ENCODE measurements at places on chromosomes 6 and 20.

- no peak for DNase-seq
Measured at GRCh38 chr6:137830511-137830911, 36.5 kb upstream of the TNFAIP3 start.

- DNase-seq: no peak
Measured at GRCh38 chr20:36676701-36677421, 30.9 kb upstream of the SLA2 start.

- DNase-seq: no peak
Measured at GRCh38 chr6:34204693-34205092, 32.0 kb upstream of the HMGA1 start.

DNA sequence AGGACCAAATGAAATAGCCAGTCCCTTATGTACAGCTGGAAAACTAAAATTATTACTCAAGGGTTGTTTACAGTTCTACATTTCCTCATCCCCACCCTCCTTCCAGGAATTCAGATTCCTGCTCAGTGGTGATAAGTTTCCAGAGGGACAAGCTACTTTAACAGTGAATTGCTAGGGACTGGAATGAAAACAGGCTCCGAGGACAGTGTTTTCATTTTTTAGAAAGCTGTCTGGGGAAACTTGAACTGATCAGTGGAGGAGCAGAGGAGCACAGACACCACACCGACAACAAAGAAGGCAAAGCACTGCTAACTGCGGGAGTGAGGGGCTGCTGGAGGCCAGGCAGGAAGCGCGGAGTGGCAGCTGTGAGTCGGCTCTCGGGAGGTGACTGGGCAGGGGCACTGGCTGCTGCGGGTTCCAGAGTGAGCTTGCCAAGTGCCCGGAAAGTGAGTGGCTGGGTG lies 322.2 kb downstream of the ESR1 start:
- no peak for DNase-seq

- DNase-seq: no peak
Measured at GRCh38 chr20:31689141-31689540, 33.5 kb downstream of the BCL2L1 start.

- no peak for DNase-seq
Measured at GRCh38 chr6:165768961-165769360, 105.9 kb upstream of the PDE10A start.

- DNase-seq: no peak
Measured at GRCh38 chr20:38764567-38765318, 16.5 kb downstream of the ACTR5 start.

DNA sequence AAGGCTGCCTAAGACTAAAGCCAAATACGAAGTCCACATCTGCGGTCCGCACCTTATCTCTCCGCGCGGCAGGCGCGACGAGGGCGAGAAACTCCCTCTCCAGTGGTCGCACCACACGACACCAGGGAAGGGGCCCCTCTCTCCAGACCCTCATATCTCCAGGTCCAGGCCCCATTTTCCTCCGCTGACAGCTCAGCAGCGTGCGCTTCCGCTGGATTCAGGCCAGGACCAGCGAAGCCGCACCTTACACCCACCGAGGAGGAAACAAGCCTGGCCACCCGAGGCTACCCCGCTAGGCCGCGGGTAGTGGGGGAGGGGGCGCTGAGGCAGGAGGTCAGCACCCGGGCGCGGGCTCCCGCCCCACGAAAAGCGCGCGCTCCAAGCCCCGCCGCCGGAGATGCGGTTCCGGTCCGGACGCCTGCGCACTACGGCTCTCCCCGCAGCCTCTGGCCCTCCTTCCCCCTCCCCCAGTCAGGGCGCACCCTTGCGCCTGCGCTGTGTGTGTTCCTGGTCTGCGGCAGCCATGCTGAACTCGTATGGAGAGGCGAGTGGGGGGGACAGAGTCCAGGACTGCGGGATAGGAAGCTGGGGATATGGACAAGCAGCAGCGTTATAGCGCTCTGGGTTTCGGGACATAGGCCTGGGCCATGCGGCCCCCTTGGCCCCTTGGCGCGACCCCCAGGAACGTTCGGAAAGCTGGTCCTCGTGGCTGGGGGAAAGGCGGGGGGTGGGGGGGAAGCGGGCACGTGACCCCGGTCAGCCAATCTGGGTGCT lies at the start of gene BRD2:
Gene BRD2 (plus strand): TSS at position 502 of the 774 bp plus-strand sequence. CDS start 4,305 bp downstream, outside the sequence.
- DNase-seq: peak; percentile 70

- no peak for DNase-seq
Measured at GRCh38 chr20:1435337-1435699, 31.3 kb downstream of the NSFL1C start.

DNA sequence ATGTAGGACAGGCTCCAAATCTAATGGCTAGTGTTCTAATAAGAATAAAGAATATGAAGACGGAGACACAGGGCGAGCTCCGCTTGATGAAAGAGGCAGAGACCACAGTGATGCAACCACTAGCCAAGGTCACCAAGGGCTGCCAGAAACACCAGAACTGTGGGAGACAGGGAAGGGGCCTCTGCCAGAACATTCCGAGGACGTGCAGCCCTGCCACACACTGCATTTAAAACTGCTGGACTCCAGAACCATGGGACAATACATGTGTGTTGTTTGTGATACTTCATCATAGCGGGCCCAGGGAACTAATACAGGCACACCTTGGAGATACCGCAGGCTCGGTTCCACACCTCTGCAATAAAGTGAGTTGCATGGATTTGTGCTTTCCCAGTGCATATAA lies 2.9 kb upstream of the THBS2 start:
- no peak for DNase-seq

DNA sequence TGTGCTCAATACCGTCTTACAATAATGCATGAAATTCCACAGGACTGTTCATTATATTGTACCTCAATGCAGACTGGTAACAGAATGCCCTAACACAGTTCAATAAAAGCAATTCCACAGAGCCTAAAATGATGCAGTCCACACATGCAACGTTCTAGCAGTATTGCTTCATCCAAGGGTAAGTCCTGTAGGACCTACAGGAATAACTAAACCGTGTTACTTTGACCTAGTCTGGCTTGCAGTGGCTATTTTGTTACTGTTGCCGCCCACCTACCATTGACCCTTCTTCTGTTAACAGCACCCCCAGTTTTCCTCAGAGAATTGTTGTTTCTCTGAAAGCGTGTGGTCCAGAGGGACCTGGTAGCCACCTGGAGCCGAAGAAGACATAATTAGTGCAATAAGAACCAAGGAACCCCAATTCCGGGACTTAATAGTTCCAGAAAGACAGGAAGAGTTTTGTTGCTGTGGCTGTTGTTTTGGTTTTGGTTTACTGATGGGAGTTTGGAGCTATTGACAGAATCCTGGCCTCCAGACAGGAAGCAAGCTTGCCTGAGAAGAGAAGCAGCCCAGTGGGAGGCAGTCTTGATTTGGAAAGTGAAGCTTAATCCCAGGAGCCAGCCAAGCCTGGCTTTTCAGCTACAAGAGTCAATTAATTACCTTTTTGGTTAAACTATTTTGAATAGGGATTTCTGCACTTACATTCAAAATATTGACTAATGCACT lies 91.3 kb downstream of the FRK start:
- no peak for DNase-seq

- DNase-seq: no peak
Measured at GRCh38 chr20:31579245-31579644, 25.8 kb upstream of the ID1 start.

- DNase-seq: no peak
Measured at GRCh38 chr6:38282911-38283310, 356.8 kb downstream of the BTBD9 start.

DNA sequence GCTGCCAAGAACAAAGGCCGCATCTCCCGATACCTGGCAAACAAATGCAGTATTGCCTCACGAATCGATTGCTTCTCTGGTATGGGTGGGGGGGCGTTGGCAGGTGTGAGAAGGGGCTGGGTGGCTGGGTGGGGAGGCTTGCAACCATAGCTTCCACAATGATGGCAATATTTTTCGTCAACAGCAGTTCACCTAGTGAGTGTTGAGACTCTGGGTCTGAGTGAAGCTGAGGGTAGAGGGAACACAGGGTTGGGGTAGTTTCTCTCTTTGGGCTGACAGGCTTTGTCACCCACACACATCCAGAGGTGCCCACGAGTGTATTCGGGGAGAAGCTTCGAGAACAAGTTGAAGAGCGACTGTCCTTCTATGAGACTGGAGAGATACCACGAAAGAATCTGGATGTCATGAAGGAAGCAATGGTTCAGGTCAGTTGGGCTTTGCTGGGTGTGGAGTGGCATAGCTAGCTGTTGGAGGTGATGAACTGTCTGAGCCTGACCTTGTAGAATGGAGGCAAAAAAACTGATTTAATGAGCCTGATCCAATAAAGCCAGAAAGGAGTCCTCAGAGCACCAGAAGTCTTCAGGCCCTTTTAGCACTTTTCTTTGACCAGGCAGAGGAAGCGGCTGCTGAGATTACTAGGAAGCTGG lies 4.2 kb downstream of the NOP56 start:
- DNase-seq: no peak

DNA sequence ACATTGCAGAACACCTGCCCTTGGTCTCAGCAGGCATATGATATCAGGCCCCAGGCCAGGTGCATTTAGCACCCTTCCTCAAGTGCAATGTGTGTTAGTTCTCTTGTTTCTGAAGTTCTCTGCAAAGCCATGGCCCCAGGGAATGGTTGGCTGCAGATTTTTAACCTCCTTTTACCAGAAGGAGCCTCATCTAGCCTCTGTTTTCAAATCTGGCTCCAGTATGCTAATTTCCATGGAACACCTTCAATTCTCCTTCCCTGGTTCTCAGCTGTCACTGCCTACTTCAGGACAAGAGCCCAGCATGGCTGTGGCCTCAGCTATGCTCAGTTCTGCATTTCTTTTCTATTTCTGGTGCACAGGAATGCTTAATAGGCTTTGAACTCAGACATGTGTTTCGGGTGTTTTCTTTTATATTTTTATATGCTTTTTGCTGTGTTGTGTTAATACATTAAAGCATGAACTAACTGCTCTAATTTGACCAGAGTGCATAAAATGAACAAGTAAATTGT lies 51.6 kb upstream of the OGFRL1 start:
- no peak for DNase-seq

GRCh38 chr6:160117137-160117536 lies 4.5 kb upstream of the SLC22A1 start:
- DNase-seq: no peak

DNA sequence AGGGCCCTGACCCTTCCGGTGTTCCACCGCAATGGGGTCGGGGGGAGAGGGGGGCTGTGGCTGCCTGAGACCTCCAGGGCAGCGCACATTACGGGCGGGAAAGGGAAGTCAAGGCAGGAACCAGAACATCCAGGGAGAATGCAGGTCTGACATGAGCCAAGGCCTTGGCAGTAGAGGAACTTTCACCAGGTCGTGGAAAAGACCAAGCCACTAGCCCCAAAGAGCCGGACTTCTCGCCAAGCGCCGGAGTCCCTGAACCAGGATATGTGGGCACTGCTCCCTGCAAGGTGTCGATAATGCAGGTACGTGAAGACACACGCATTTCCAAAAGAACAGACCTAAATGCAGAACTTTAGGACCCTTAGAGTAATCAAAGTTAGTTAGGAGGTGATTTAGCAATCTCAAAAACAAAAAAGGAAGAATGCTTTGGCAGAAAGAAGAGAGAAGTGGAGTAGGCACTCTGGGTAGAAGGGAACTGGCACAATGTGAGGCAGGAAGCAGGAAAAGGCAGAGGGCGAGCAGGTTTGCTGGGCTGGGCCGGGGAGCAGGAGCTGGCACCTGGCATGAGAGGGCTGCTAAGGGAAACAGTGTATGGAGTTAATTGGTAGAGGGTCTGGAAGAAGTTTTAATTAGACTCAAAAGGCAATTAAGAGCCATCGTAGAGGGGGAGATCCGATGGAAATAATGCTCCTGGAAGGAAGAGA lies 14.3 kb downstream of the POU3F2 start:
- DNase-seq: no peak

GRCh38 chr20:48293671-48294070 lies 508.4 kb upstream of the SULF2 start:
- no peak for DNase-seq

GRCh38 chr6:11994875-11995461 lies 17.1 kb upstream of the HIVEP1 start:
- DNase-seq: no peak

GRCh38 chr20:33352258-33353012 lies 48.9 kb downstream of the CDK5RAP1 start:
- no peak for DNase-seq

GRCh38 chr6:158831571-158831970 lies 12.4 kb upstream of the EZR start:
- DNase-seq: no peak

DNA sequence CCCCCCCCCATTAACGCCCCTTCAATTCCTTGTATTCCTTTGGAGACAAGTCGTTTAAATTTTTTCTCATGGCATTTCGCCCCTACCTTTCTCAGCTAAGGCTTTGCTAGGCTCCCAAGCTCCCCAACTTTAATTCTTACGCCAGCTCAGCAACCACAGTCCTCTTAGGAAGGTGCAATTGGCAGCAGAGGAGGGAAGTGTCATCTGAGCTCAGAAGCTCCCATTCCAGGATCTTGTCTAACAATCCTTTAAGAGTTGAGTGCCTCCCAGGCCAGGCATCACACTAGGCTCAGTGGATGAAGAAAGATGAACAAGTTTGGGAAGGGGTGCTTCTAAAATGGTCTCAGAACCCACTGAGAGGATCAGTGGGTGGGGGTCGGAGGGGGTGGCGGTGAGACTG lies 131.2 kb upstream of the AKAP12 start:
- DNase-seq: no peak

DNA sequence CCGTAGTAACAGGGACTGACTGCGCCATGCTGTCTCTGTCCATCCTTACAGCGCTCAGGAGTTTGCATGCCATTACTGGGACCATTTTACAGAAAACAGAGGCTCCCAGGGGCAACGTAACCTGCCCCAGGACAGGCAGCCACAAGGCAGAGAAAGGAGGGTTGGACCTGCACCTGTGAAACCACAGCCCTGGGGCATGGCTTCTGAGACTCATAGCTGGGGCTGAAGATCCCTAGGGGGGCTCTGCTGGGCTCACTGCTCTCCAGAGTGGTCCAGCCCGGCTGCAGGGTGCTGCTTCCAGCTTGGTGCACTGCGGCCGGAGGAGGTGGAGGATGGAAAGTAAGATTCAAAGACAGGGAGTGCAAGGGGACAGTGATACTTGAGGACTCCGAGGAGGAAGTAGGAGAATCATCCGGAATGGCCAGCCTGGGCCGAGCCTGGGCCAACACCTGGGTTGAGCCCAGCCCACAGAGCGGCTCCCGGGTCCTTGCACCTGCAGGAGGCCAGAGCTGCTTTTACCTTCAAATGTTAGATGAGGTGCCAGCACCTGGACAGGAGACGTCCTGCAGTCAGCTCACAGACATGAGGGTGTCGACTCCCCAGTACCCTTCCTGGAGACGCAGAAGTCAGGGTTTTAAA lies 183.2 kb downstream of the CDH4 start:
- DNase-seq: no peak

GRCh38 chr20:35312318-35312717 lies 20.1 kb upstream of the FAM83C start:
- DNase-seq: no peak

DNA sequence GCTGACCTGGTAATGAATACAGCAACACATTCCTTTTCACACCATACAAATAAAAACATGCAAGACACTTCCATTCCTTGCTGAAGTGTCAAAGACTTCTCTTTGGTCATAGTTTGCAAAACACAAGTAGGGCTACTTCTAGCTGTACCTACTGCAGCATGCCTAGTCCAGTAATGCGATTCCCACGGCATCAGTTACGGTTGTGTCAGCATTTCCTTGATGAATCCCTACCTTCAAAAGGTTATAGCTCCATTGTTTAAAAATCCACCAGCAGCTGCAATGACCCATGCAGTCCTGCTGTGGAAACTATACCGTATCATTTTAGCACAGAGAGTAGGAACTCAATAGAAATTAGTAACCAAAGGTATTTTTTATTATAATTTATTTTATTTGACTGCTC lies 1371.5 kb downstream of the EPHA7 start:
- DNase-seq: no peak

- no peak for DNase-seq
Measured at GRCh38 chr6:104595311-104595820, 264.4 kb downstream of the HACE1 start.

- no peak for DNase-seq
Measured at GRCh38 chr6:9851541-9852380, 563.1 kb downstream of the TFAP2A start.

Measured in esophagus squamous epithelium (tissue), 5 donors.